SK-N-SH (cell line): ENCODE measurements at places on chromosomes 12 and 14.

DNA sequence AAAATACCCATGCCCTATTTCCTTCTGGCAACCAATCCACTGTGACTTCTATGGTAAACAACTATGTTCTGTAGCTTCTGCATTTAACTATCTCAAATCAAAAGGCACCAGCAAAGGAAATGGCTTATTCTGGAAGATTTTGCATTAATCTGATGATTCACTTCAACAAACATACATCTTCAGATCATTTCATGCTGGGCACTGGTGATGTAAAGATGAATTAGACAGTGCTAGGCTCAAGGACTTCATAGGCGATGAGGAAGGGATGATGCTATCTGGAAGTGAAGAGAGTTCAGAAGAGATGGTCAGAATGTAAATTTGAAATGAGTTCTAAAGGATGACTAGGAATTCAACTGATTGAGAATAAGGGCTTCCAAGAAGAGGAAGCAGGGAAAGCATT lies 363.3 kb downstream of the PAWR start:
- no peaks in the 10 kb centered on the region for H3K27me3 ChIP-seq
- no peaks in the 10 kb centered on the region; the same call in 1 of the 2 replicates for H3K4me1 ChIP-seq
- H3K4me3 ChIP-seq, result no peak overlapping the region
- H3K27ac ChIP-seq, result no peak overlapping the region
- no peak for DNase-seq

DNA sequence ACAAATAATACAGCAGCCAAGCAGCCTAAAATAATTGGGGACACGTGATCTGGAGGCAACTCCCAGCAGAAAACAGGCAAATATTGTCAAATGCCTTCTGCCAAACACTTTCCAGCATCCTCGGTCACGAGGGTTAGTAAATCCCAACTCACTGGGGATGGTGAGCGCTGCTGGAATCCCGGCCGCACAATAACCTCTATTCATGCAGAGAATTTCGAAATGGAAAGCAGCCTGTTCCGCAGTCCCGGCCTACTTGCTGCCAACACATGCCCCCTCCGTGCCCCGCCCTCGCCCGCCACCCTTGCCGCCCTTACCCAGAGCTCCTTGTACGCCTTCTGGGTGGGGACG lies 62.2 kb downstream of the RFX4 start:
- H3K4me1 ChIP-seq, result no peaks in the 10 kb centered on the region
- H3K27me3 ChIP-seq, result no peaks in the 10 kb centered on the region
- no peak overlapping the region for H3K27ac ChIP-seq
- H3K36me3 ChIP-seq, result no peaks in the 10 kb centered on the region
- DNase-seq, result no peak

GRCh38 chr12:29255042-29255441 lies 106.0 kb downstream of the FAR2 start:
- H3K4me1 ChIP-seq, result no peaks in the 10 kb centered on the region; the same call in 1 of the 2 replicates
- no peak overlapping the region for H3K4me3 ChIP-seq
- no peaks in the 10 kb centered on the region for H3K36me3 ChIP-seq
- H3K27me3 ChIP-seq, result no peaks in the 10 kb centered on the region
- no peak overlapping the region for H3K27ac ChIP-seq
- DNase-seq, result peak; percentile 4

DNA sequence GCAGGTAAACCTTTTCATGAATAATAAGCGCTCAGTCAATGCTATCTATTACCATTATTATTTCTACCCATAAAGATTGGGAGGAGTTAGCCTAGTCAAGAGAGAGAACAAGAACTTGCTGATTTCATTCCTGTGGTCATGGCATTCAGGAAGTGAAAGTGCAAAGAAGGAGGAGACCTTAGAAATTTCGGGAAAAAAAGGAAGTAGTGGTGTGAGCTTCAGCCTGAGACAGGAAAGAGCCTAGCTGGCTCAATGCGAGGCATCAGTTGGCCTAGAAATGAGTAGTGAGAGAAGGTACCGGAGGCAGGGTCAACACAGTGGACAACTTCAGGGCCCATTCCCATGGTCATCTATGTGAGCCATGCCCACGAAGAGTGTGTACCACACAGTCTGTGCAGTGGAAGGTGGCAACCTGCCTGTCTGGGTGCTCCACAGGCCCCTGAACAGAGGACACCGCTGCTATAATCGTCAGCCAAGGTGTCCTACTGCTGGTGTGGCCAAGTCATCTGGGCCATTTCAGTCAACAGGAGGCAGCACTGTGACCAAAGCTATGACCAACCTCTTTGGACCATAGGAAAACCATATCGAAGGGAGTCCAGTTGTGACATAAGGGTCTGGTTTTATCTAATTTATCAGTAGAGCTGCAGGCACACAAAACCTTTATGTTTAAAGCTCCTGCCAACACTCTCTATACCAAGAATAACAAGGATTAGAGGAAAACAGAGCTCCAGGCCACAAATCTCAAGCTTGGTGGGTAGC lies 16.2 kb upstream of the STON2 start:
- no peaks in the 10 kb centered on the region for H3K27me3 ChIP-seq
- no peak overlapping the region for H3K27ac ChIP-seq
- no peak for DNase-seq
- no peak overlapping the region for H3K4me3 ChIP-seq
- no peaks in the 10 kb centered on the region for H3K4me1 ChIP-seq
- no peaks in the 10 kb centered on the region for H3K36me3 ChIP-seq

GRCh38 chr12:87866578-87867292 lies 162.5 kb downstream of the C12orf50 start:
- H3K4me1 ChIP-seq, result peaks cover 5% of the 10 kb centered on the region
- no peaks in the 10 kb centered on the region for H3K36me3 ChIP-seq
- no peaks in the 10 kb centered on the region for H3K27me3 ChIP-seq
- DNase-seq, result peak; percentile 16
- H3K27ac ChIP-seq, result peak overlapping the region; percentile 76

DNA sequence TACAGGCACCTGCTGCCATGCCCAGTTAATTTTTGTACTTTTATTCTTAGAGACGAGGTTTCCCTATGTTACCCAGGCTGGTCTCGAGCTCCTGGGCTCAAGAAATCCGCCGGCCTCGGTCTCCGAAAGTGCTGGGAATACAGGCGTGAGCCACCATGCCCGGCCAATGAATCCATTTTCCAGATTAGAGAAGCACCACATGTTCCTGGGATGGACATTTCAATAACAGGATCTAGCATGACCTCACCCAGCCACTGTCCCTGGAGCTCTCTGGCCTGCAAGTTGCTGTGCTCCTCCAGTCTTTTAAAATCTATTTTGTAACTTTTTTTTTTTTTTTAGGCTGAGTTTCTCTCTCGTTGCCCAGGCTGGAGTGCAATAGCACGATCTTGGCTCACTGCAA lies 2.2 kb downstream of the GPR132 start:
- no peak overlapping the region for H3K4me3 ChIP-seq
- H3K27ac ChIP-seq, result no peak overlapping the region
- no peaks in the 10 kb centered on the region for H3K27me3 ChIP-seq

DNA sequence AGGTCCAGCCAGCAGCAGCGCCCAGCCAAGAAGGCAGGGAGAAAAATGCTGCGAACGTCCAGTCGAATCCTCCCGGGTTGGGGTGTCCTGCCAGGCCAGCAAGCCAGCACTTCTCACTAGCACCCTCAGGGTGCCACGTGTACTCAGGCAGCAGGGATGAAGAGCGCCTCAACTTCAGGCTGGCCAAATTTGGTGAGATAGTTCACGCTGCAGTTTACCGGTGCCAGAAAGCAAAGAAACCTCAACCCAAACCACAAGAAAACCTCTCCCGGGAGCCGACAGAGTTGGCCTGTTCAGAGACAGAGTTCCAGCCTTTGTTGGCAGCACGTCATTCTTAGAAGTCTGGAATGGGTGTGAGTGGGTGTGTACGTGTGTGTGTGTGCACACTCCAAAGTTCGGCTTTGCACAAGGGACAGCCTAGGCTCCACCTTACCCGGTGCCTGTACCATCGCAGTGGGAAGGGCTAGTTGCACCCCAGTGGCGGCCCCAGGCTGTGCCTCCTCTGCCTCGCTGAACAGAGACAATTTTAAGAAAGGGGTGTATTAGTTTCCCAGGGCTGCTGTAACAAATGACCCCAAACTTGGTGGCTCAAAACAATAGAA lies 42.1 kb downstream of the ELK3 start:
- no peaks in the 10 kb centered on the region for H3K27me3 ChIP-seq
- DNase-seq, result no peak
- peak overlapping the region; percentile 89 for H3K27ac ChIP-seq
- peaks cover 50% of the 10 kb centered on the region for H3K4me1 ChIP-seq

- H3K27ac ChIP-seq, result no peak overlapping the region
- DNase-seq, result no peak
- peak overlapping the region; percentile 61; the same call in 1 of the 2 replicates for H3K4me3 ChIP-seq
- H3K4me1 ChIP-seq, result peaks cover 4% of the 10 kb centered on the region; the same call in 1 of the 2 replicates
- no peaks in the 10 kb centered on the region for H3K36me3 ChIP-seq
These were observed 670 bp upstream of the BEGAIN start for GRCh38 chr14:100587763-100588411.

DNA sequence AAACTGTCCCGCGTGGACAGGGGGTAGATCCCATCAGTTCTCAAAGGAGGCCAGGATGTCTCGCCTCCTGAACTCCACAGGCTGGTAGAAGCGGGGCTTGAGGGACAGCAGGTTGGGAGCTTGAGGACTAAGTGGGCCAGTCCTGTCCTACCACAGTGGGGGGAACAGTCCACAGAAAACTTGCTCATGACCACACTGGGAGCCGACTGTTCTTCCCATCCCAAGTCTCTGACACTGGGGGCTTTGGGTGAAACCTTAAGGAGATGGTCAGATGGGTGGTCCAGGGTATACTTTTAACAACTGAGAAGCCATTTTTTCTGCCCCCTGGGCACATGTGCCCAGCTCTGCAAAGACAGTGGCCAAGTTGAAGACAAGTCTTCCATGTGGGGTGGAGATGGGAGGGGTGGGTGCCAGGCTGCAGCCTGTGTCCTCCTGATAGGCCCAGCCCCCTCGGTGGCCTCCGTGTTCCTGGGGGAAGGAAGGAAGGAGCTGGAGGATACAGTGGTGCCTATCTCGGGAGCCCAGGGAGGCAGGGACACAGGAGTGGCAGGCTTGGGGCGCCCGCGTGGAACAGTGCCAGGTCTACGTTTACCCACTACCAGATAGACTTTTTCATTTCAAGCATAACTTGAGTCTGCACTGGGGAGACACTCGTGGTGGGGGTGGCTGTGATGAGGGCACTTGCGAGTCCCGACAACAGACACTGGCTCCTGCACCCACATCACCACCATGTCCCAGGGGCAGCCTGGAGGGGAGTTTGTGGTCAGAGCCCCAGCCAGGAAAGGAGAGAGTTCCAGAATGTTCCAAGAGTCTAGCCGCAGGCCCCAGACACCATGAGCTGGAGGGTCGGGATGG lies 14.7 kb downstream of the RHOF start:
- no peaks in the 10 kb centered on the region for H3K4me1 ChIP-seq
- H3K27ac ChIP-seq, result no peak overlapping the region
- no peak for DNase-seq
- no peak overlapping the region for H3K4me3 ChIP-seq
- no peaks in the 10 kb centered on the region for H3K27me3 ChIP-seq

GRCh38 chr14:36626151-36626550 lies 35.5 kb upstream of the PAX9 start:
- H3K27ac ChIP-seq, result no peak overlapping the region
- no peaks in the 10 kb centered on the region for H3K36me3 ChIP-seq
- DNase-seq, result no peak
- H3K4me3 ChIP-seq, result no peak overlapping the region
- no peaks in the 10 kb centered on the region for H3K27me3 ChIP-seq

- no peak overlapping the region for H3K27ac ChIP-seq
- H3K4me1 ChIP-seq, result peaks cover 7% of the 10 kb centered on the region; the same call in 1 of the 2 replicates
- no peak overlapping the region for H3K4me3 ChIP-seq
These were observed 100.7 kb upstream of the SLC38A4 start for GRCh38 chr12:46926526-46926925.

DNA sequence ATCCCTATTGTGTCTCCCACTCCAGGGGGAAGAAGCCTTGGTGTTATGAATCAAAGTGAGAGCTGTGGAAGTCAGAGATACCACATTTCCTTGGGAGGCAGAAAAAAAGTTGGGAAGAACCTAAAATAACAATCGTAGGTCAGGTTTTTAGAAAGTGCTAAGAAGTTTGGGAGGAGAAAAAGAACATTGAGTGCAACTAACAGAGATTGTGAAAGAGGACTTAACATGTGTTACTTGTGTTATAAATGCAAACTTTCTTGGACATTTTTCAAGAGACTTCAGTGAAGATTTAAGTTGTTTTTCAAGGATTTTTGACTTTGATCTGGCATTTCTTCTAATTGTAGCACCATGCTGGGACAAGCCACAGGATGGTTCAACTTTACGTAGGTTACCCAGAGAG lies 7.8 kb upstream of the ERP27 start:
- peaks cover 43% of the 10 kb centered on the region for H3K36me3 ChIP-seq
- H3K4me3 ChIP-seq, result no peak overlapping the region
- no peak for DNase-seq
- H3K27ac ChIP-seq, result no peak overlapping the region

GRCh38 chr14:67424539-67424938 lies 12.6 kb upstream of the PLEK2 start:
- H3K27me3 ChIP-seq, result no peaks in the 10 kb centered on the region
- no peak overlapping the region for H3K27ac ChIP-seq

DNA sequence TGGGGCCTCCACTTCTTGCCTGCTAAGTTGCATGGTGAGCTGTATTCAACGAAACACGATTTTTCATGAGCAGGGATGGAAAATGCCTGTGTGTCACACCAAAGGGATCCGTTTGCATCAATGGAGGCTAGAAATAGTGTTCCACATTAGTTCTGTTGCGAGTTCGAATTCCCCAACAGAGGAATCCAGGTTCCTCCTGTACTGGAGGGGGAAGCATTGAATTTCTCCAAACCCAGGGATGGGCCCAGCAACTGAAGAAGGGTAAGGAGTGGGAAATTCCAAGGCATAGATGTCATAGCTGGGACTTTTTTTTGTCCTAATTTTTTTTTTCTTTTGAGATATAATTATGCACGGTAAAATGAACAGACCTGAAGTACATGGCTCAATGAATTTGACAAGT lies 336.2 kb downstream of the DPF3 start:
- H3K36me3 ChIP-seq, result no peaks in the 10 kb centered on the region
- no peak overlapping the region for H3K4me3 ChIP-seq
- peaks cover 36% of the 10 kb centered on the region; the same call in 1 of the 2 replicates for H3K4me1 ChIP-seq
- H3K27ac ChIP-seq, result no peak overlapping the region
- H3K27me3 ChIP-seq, result no peaks in the 10 kb centered on the region
